ENCODE measurements at places on chromosomes 7 and 10.
A peak's percentile ranks its signal among the peaks of the same experiment; 100 is the strongest.

GRCh38 chr7:150685219-150686029 lies at the start of gene GIMAP2:
TSS of gene GIMAP2 (plus strand) at chr7:150685706. CDS start at chr7:150687060, 1,354 bp downstream.
- no peak for DNase-seq

DNA sequence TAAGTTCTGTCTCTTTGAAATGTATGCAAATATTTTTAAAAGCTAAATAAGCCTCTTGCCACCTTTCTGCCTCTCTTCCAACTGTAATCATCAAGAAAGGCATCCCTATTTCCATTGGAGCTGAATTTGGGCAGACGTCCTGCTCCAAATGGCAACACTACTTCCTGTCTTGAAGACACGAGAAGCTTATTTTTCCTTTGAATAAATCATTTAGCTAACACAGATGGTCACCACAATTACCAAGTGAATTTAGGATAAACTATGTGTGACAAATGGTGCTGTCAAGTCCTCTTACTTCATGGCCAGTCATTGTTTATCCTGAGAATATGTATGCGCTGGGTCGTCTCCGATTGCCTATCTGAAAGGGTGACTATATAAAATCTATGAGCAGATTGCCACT lies 268.0 kb downstream of the ANKRD7 start:
- no peak for DNase-seq

GRCh38 chr7:23658831-23659427 lies 21.1 kb upstream of the FAM221A start:
- no peak for DNase-seq

GRCh38 chr7:45193828-45194227 lies 36.2 kb downstream of the RAMP3 start:
- DNase-seq = no peak

GRCh38 chr10:105756386-105756785 lies 1115.3 kb downstream of the SORCS3 start:
- no peak for DNase-seq

DNA sequence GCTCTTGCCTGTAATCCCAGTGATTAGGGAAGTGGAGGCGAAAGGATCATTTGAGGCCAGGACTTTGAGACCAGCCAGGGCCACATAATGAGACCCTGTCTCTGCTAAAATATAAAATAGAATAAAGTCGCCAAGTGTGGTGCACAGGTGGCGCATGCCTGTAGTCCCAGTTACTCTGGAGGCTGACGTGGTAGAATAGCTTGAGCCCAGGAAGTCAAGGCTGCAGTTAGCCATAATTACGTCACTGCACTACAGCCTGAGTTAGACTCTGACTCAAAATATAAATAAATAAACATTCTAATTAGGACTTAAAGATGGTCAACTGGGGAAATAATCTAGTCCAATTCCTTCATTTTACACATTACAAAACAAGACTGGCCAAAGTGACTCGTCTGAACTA lies 768 bp downstream of the CHCHD2 start:
- DNase-seq = no peak

DNA sequence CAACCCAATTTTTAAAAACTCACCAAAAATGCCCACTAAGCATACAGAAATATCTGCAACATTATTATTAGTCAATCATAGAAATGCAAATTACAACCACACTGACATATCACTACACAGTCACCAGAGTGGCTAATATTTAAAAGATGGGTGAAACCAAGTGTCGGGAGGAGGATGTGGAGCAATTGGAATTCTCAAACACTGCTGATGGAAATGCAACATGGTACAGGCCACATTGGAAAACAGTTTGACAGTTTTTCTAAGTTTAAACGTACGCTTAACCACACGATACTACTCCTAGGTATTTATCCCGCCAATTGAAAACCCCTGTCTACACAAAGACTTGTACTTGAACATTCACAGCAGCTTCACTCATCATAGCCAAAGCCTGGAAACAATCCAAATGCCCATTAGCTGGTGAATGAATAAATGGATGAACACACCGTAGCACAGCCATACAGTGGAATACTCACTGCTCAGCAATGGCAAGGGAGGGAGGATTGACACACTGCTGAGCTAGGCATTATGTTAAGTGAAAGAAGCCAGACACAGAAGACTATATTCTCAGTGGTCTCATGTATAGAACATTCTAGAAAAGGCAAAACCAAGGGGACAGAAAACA lies 16.3 kb downstream of the GCK start:
- DNase-seq = no peak

GRCh38 chr7:35037211-35037525 lies at the start of gene DPY19L1:
TSS of gene DPY19L1 (minus strand) at chr7:35037485. CDS start at chr7:35037394, 91 bp downstream.
- no peak for DNase-seq

DNA sequence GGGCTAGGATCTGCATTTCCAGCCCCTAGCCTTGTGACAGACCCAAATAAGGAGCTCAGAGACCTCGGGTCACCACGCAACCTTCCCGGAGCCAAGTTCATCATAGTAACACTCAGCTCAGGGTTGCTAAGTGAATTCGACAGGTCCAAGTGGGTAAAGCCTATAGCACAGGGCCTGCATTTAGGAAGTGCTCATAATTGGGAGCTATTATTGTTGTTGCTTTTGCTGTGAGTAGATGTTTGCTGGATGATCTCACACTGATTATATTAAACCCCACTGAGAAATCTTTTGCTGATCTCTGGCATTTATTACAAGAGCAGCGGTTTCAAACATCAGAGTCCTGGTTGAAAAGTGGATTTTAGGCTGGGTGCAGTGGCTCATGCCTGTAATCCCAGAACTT lies 20.3 kb upstream of the SAR1A start:
- no peak for DNase-seq

GRCh38 chr10:77121829-77122228 lies 515.8 kb downstream of the KCNMA1 start:
- no peak for DNase-seq

DNA sequence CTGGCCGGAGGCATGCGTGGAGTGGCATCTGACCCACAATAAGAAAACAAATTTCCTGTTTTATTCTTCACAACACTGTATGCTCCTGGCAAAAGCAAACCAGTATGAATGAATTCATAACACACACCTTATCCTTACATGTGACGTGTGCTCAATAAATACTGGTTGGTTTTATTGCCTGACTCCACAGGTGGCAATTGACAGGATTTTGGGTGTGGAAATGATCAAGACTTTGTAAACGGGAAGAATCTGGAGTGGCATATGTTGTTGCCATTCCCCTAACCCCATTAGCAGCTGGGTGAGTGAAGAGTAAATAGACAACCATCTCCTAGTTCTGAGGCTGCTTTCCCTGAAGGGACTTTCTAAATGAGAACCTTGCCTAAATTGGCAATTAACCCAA lies 215.5 kb upstream of the AOAH start:
- DNase-seq = no peak

GRCh38 chr10:60171436-60172013 lies 218.2 kb downstream of the ANK3 start:
- no peak for DNase-seq

GRCh38 chr10:29057822-29058331 lies 231.0 kb upstream of the LYZL1 start:
- no peak for DNase-seq

DNA sequence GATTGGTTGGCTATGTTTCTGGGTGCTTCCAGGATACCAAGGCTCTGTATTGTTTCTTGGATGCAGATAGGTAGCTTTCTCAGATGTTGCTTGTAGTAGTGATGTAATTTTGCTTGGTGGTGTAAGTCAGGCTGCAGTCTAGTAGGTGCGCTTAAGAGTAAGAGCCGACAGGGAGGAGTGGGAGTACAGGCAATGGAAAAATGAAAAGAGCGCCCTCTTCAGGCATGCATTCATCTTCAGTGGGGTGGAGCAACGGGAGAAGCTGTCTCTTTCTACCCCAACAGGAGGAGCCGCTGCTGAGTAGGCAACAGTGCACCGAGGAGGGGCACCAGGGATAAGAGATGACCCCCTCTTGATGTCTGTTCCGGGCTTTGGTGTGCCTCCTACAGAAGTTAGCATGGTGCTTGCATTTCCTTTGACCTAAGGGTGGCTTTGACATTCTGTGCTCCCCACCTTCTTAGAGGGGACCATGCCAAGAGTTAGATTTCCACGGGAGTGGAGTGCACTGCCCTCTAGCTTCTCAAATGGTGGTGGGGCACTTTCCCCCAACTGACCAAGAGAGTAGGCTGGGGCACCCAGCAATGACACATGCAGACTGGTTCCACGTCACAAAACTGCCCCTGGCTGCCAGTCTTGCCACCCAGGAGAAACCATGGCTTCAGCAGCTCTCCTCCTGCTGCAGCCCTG lies 56.1 kb downstream of the ZNF783 start:
- DNase-seq = no peak

- DNase-seq = no peak
Observed at GRCh38 chr10:1706256-1706655, 31.1 kb downstream of the ADARB2 start.

- no peak for DNase-seq
Observed at GRCh38 chr10:24469993-24470392, 253.7 kb downstream of the ARHGAP21 start.

DNA sequence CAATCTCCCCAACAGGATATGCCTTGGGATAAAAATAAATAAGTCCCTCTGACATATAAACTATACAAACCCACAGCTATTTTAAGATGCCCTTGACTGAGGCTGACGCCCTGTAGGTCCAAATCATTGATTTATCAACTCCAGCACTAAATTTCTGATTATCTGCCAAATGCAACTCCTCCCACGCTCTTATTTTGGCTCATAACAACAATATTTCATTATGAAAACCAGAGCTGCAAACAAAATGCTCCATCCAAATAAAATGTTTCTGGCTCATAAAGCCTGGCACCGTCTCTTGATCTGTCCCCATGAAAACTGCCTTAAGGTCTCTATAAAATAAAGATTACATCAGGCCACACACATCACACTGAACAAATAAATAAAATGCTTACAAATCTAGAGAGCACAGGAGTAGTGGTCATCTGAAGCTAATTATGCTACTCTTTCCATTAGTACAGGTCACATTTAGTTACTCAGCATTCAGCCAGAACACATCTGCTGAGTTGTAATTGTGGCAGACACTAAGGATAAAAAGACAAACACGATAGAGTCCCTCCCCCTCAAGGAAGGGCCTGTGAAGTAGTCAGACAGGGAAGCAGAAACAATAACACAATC lies 28.8 kb downstream of the CACUL1 start:
- no peak for DNase-seq

DNA sequence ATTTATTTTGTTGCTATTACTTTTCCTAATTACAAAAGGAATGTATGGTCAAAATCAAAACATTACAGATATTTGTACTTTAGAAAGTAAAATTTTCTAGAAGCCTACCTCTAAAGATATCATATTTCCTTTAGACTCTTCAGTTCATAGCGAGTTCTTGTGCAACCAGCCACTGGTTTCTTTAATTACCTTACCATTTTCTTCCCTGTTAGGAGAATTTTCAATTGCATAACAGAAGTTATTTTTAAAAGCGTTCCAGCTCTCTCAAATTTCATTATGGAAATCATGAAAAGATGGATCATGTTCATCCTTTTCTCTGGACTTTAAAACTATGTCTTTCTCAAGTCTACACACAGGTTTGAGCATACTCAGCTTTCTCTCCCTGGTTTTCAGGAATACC lies 5.0 kb upstream of the TRUB1 start:
- DNase-seq = no peak

- DNase-seq = peak; percentile 15
Observed at GRCh38 chr10:132654708-132655661, 117.4 kb downstream of the INPP5A start.

DNA sequence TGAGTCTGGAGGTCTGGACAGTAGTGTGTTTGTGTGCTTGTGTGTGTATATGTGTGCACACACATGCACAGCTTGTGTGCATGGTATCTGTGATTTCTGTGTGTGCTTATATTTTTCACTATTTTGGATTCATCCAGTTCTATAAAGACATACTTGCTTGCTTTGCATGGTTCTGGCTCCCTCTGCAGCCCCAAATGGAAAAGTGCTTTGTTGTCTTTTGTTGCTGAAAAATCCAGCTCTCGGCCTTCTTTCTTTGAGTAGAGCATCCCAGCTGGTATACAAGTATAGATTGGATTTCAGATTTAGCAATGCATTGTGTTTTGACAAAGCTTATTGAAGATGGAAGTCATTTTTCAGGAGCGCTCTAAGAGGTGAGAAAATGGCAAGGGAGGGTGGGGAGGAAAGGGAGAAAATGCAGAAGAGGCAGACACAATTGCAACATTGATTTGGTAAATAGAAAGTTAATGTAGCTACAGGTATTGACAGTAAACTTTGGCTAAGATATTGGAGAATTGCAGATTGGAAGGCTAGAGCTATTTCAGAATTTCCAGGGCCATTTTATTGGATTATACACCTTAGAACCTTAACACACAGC lies 333.9 kb downstream of the AUTS2 start:
- DNase-seq = no peak

- DNase-seq = no peak
Observed at GRCh38 chr10:8301831-8302230, 247.3 kb downstream of the GATA3 start.

GRCh38 chr10:113991091-113991860 lies 52.4 kb upstream of the ADRB1 start:
- DNase-seq = no peak

GRCh38 chr10:129963641-129964501 lies at the start of gene EBF3:
TSS of gene EBF3 (minus strand) at chr10:129964274. CDS start at chr10:129963768, 506 bp downstream.
- no peak for DNase-seq

- DNase-seq = no peak
Observed at GRCh38 chr7:150858236-150859197, 6.2 kb downstream of the AOC1 start.

- no peak for DNase-seq
Observed at GRCh38 chr10:53846809-53847208, 954.2 kb downstream of the PCDH15 start.

- no peak for DNase-seq
Observed at GRCh38 chr7:155860840-155861479, 48.7 kb upstream of the SHH start.

DNA sequence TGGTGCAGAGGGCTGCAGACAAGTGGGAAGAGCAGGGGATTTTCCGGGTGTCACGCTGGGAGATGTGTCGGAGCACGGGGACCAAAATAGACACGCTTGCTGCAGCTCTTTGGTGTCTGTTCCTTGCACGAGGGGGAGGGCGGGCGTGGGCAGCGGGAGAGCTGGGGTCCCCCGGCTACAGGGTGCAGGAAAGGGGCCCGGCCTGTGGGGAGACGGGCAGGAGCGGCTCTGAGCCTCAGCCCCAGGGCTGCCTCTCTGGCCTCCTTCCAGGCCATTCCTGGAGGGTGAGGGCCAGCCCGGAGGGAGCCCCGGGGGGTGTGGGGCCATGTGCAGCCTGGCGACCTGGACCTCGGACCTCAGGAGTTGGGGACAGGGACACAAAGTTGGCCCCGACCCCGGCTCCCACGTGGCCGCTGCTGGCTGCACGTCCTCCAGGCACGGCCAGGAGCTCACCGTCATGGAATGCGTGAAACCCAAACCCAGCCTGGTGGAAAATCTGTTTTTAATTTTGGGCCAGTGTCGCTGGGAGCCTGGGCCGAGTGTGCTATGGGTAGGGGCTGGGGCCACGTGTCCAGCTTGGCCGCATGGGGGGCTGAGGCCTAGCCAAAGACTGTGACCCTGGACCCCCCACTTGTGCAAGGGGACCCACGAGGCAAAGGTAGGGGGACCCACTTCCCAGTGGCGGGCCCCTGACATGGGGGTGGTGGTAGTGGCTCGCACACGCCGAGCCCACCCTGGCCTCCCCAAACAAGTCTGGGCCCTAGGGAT lies 6.6 kb downstream of the TTYH3 start:
- no peak for DNase-seq

- DNase-seq = no peak
Observed at GRCh38 chr10:133544506-133544905, 17.3 kb downstream of the CYP2E1 start.

GRCh38 chr7:153406486-153406872 lies 645.7 kb upstream of the DPP6 start:
- DNase-seq = no peak

- no peak for DNase-seq
Observed at GRCh38 chr10:104328646-104328895, 9.7 kb downstream of the ITPRIP start.

- no peak for DNase-seq
Observed at GRCh38 chr7:142188846-142189245, 69.0 kb downstream of the PRSS58 start.

Measured in stimulated activated CD8-positive, alpha-beta memory T cell treated with anti-CD3 and anti-CD28 coated beads, Interleukin-12 subunit alpha, Interleukin-12 subunit beta, amount 100 ng/mL, for 4 hours (primary cell).